Muscle of arm (tissue), 14 donors: ENCODE measurements at places on chromosomes 1 and 21. TPM values are rescaled to one million over a fixed set of nuclear protein-coding genes. Genes with fewer than 3 reads are reported as not detected.

Gene RGS5
- polyA plus RNA-seq: 41.0 TPM

DNA sequence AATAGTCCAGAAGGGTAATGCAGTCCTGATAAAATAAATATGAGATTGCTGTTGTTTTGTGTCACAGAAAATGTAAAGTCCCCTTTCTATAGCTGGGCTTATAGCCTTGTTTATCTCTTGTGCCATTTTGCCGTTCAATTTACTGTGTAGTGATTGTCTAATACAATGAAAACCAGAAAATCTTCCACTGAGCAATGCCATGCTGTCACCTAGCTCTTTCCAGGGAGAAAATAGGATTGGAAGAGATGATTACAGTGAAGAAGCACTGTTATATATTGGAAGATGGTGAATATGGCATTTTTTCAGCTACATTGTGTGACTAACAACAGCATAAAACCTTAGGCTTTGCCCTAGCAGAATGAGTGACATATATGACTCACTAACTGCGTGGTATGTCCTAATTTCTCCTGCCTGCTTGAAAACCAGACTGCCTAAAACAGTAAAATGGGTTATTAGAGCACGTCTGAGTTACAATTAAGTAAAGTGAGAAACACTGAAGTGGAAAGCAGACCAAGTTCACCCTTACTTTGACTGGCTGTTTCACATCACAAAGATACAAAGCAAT is 332.4 kb upstream of the ZP4 start:
- no peak for DNase-seq

GRCh38 chr1:181646710-181647109 is 163.4 kb downstream of the CACNA1E start:
- no peak for DNase-seq

- no peak for DNase-seq
Measured at GRCh38 chr1:11893907-11894251, 32.3 kb downstream of the KIAA2013 start.

- DNase-seq: no peak
Measured at GRCh38 chr1:234240680-234241079, 132.6 kb upstream of the COA6 start.

DNA sequence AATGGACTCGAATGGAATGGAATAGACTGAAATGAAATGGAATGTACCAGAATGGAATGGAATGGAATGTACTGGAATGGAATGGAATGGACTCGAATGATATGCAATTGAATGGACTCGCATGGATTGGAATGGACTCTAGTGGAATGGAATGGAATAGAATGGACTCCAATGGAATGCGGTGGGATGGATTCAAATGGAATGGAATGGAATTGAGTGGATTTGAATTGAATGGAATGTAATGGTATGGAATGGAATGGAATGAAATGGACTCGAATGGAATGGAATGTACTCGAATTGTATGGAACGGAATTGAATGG is 99.6 kb upstream of the FBXO28 start:
- DNase-seq: no peak

DNA sequence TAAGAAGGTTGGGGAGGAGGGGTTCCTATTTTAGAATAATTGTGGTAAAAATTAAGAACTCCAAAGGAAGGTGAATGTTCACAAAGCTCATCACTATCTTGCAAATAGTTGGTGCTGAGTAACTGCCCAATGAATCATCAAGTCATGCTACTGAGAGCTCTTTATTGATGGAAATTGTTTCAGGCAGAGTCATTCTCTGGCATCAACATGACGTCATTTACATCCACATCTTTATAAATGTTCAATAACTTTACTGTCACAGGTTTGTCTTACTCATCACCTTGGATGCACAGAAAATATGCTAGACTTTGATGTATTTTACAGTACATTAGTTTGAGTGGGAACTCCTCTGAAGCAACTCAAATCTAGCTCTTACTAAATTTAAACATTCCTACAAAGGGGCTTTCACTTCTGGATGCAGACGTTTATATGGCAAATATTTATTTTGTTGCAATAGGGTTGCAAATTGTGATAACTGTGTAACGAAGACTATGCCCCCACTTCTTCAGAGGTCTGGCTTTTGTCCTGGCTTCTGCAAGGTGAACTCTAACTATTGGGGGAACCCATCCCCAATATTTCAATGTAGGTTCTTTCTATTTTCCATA is 273.7 kb upstream of the AJAP1 start:
- no peak for DNase-seq

DNA sequence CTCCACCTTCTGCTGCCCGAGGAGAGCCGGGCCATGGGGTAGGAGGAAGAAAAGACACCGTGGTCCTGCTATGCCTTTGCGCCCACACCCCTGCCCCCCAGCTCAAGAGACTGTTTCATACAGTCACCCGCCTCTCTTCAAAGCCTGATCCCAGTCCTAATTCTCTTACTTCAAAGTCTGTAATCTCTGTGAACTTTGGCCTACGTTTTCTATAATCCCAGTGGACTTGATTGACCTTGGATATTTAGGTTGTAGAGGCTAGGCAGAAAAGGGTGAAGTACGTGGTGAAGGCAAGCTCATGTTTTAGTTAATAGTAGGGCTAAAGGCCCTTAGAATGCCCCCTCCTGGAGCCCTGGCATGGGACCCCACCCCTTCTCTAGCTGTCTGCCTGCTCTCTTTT is 28.4 kb downstream of the VPS13D start:
- no peak for DNase-seq

GRCh38 chr1:88678405-88678804 is 5.7 kb upstream of the PKN2 start:
- DNase-seq: no peak

DNA sequence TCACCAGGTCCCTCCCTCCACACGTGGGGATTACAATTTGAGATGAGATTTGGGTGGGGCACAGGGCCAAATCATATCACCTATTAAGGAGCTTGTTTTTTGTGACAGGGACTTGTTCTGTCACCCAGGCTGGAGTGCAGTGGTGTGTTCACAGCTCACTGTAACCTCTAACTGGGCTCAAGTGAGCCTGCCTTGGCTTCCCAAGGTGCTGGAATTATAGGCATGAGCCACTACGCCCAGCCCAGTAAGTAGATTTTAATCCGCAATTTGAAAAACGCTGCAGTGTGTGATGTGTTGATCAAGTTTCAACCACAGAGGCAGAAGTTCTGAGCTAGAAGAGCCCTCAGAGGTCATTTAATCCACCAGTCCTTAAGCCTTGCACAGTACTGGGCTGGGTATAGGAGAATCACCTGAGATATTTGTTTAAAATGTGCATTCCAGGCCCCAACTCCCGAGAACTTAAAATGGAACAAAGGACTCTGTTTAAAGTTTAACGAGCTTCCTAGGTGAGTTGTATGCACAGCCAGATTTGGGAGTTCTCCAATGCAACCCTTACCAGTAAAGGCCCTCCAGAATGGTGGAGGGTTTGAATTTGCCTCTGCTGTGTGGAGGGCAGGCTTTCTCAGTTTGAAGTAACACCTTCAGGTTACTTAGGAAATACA is 13.4 kb downstream of the RPL11 start:
- no peak for DNase-seq

- DNase-seq: no peak
Measured at GRCh38 chr1:8540971-8541370, 223.1 kb downstream of the SLC45A1 start.

- DNase-seq: no peak
Measured at GRCh38 chr1:2088458-2088857, 38.2 kb downstream of the PRKCZ start.
